ENCODE measurements at places on chromosomes 1 and 21.

DNA sequence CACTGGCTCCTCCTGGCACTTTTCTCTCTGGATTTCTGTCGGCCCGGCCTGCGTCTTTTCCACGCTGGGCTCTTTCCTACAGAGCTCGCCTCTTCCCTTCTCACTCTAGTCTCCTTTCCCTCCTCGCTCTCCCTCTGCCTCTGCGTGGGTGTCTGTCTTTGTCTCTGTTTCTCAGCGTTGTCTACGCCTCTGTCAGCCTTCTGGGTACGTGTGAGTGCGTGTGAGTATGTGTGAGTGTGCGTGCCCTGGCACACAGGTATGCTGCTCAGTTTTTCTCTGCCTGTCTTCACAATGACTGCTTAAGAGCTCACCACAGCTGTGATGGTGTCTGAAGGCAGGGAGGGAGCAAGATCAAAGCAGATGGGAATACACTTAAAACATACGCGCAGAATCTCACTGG is 77.7 kb downstream of the KIRREL1 start:
- no peak for DNase-seq

DNA sequence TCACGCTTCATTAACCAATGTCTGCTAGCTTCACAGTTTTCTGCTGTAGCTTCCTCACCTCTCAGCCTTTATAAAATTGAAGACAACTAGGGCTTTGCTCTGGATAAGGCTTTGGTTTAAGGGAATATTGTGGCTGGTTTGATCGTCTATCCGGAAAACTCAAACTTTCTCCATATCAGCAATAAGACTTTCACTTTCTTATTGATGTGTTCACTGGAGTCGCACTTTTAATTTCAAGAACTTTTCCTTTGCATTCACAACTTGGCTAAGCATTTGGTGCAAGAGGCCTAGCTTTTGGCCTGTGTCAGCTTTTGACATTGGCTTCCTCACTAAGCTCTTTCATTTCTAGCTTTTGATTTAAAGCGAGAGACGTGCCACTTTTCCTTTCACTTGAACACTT is 12.9 kb downstream of the COA6 start:
- DNase-seq = no peak

GRCh38 chr1:196063952-196064351 is 544.3 kb downstream of the KCNT2 start:
- DNase-seq = peak; percentile 82

- DNase-seq = no peak
Observed at GRCh38 chr1:38745476-38746401, 113.8 kb downstream of the RRAGC start.

DNA sequence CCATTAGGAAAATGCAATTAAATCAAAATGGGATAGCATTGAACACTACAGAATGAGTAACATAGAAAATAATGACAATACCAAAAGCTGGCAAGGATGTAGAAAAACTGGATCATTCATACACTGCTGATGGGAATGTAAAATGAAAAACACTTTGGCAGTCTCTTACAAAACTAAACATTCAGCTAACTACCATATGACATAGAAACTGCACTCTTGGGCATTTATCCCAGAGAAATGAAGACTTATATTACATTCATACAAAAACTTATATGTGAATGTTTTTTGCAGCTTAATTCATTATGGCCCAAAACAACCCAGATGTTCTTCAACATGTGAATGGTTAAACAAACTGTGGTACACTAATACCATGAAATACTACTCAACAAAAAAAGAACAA is 66.4 kb downstream of the ANKRD13C start:
- DNase-seq = no peak

DNA sequence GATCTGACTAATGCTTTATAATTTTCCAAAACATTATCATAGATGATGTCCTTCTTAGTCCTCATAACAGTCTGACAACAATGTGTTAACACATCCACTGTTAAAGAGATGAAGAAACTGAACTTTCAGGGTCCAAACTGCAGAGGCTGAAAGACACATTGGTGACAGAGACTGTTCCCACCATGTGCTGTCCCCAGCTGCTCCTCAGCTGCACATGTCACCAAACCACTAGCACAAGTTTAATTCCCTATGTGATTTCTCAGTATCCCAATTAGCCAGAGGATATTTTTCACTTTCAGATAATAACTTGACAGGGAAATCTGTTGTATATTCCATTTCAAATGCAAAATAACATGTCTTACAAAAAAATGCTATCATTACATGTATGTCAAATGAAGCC is 24.6 kb downstream of the LAMC2 start:
- DNase-seq = no peak

DNA sequence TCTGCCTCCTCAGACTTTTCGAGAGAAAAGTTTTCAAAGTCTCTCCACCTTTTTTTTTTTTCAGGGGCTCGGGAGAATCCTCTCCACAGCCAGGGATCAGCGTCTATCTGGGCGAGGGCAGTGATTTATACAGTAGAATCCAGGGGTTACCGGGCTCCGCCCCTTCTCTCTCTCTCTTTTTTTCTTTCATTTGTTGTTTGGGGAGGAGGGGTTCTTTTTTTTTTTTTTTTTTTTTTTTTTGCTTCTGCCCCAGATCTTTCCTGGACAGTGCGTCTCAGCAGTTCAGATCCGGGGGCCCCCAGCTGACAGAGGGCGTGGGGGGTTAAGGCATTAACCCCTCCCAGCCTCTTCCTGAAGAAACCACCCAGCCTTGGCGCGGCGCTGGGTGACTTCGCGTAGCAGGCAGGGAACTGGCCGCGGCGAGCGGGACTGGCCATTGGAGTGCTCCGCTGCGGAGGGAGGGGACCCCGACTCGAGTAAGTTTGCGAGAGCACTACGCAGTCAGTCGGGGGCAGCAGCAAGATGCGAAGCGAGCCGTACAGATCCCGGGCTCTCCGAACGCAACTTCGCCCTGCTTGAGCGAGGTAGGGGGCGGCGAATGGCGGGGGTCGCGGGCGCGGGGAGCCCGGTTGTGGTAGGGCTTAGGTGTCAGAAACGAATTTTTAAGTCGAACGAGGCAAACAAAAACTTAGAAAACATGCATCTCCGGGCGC is at the start of gene S1PR1:
Gene S1PR1, plus strand, starts transcription at position 504 of the 713 bp plus-strand sequence. CDS start 1,966 bp downstream, outside the sequence.
- peak; percentile 71 for DNase-seq

- no peak for DNase-seq
Observed at GRCh38 chr1:159055181-159055641, 21.4 kb downstream of the AIM2 start.

DNA sequence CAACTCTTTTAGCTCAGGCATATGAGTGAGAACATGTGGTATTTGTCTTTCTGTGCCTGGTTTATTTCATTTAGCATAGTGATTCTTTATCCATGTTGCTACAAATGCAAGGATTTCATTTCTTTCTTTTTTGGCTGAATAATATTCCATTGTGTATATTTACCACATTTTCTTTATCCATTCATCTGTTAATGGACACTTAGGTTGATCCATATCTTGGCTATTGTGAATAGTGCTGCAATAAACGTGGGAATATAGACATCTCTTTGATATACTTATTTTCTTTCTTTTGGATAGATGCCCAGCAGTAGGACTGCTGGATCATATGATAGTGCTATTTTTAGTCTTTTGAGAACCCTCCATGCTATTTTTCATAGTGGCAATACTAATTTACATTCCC is 30.8 kb downstream of the ASB17 start:
- no peak for DNase-seq

- no peak for DNase-seq
Observed at GRCh38 chr1:14524826-14525636, 73.5 kb upstream of the KAZN start.

DNA sequence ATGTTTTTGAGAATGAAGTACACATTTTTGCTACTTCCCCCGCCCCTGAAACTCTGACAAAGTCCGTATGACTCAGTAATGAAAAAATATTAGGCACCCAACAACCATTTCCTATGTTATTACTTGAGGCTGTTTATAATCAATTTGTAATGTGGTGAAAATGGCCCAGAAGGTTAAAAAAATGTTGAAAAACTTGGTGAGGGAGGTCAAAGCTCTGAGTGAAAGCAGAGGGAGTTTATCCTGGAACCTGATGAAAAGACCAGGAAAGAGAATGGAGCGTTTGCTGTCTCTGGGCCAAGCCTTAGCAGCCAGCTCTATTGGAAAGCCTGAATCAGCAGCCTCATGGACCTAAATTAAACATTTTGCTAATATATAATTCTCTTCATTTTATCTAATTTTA is 367.7 kb upstream of the NEGR1 start:
- DNase-seq = peak; percentile 61

GRCh38 chr21:17537299-17537698 is 24.5 kb downstream of the CXADR start:
- no peak for DNase-seq

GRCh38 chr1:85611856-85612255 is 31.3 kb downstream of the CCN1 start:
- peak; percentile 100 for DNase-seq

- no peak for DNase-seq
Observed at GRCh38 chr1:24841593-24841992, 88.5 kb downstream of the RUNX3 start.

DNA sequence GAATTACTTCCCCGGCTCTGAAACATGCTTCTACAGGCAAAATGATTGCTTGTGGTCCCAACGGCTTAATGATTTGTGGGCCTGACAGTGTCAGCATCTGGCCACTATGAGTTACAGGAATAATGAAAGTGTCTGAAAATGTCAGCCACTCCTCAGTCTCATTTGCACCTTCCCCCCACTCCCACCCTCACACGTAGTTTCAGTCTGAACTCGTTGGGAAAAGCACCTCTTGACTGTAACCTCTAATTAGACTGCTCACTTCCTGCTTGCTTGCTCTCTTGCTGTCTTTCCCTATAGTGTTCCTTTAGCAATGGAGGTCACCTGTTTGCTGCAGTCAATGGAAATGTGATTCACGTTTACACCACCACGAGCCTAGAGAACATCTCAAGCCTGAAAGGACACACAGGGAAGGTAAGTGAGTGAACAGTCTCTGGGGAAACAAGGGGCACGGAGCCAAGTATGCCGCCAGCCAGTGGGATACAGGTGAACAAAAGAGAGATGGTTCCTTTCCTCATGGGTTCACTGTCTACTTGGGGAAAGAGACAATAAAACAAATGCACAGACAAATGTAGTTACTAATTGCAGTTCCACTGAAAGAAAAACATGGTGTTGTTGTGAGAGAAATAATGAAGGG is 27.1 kb downstream of the CFAP57 start:
- DNase-seq = no peak

DNA sequence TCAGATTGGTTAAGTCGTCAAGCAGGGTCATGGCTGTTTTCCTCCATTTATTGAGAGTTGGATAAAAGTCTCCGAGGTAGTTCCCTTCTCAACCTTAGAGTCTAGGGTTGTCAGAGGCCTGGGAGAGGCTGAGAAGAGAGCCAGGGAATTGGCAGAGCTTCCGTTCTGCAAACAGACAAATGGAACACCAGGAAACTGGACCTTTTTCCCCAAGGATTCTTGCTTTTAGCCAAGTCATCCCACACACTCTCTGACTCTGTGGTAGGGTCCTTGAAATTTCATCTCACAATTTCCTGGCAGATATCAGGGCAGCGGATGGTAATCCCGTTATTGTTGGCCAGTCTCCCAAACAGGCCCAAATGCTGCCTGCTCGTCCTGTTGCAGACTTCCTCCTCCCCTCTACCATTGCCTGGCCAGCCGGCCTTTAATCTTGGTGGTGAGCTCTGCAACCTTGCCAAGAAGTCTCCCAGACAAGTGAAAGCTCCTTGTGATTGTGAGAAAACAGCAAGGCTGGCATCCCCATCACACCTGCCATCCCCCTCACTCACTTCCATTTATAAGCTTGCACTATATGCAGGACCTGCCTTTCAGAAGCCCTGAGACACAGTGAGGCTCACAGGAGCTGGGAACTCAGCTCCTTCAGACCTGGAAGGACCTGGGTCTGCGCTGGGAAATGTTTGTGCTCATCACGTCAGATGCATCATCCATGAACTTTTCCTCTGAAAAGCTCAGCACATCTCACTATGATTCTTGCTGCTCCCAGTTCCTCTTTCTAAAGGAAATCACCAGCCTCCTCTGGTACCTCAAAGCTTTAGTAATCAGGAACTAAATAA is 13.7 kb upstream of the SRP9 start:
- DNase-seq = peak; percentile 63

DNA sequence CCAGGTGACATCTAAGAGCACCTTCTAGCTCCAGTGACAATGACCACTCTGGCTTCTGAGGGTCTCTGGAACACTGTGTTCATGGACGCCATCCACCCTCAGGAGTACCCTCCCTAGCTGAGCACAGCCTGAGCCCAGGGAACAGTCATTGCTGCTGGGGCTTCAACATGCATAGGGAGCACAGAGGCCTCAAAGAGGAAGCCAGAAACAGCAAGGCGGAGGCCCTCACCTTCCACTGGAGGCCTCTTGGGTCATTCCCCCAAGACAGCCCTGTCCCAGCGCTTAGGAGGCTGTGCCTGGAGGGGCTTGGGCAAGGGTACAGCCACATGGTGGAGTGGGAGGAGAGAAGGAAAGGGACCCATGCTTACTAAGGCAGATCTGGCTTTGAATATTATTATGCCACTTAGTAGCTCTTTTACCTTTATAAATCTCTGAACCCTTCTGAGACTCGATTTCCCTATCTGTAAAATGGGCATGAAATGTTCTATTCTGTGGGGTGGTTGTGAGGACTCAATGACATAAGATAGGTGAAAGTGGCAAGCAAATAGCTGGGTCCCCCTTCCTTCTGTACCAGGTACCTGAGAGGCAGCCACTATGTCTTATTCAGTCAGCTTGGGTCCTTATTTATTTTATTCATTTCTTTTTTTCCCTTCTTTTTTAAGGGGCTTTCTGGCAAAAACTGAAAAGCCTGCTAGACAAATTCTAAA is 32.8 kb downstream of the PTAFR start:
- DNase-seq = no peak

GRCh38 chr21:38831526-38832467 is 26.1 kb downstream of the ETS2 start:
- DNase-seq = peak; percentile 96

- DNase-seq = no peak
Observed at GRCh38 chr1:240843798-240844197, 231.8 kb upstream of the GREM2 start.

- DNase-seq = peak; percentile 9
Observed at GRCh38 chr1:29465755-29466154, 229.4 kb downstream of the PTPRU start.
